Amygdala (tissue), 56 donors: ENCODE measurements at places on chromosomes 5 and 9.

DNA sequence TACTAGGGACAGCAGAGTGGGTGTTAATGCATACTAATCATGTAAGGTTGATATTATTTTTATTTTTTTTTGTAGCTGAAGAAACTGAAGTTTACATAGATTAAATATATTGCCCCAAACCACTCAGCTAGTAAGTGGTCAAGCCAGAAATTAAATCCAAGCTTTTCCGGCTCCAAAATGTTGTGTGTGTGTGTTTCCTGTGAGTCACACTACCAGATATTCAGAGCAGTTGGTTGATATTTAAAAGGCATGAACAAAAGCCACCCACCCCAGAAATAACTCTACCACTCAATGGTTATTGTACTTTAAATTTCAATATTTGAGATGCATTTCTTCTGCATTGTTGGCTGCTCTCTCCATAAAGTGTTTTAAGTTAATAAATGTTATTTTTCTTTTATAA lies 29.5 kb downstream of the KCNN2 start:
- no peak for DNase-seq

DNA sequence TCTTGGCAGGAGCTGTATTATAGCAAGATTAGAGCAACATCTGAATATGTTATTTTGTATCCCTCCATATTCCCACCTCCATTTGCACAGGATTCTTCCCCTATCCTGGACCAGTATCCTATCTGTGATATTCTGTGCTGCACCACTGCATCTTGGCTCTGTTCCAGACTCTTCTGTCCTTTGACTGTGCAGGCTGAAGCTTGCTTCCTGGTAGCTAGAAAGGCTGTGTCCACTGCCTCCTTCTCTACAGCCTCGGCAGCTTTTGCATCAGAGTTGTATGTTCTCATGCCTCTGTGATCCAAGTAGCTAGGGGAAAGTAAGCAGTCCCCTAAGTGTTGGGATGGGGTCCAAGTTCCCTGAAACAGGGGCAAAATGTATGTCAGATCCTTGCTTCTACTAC lies 104.1 kb downstream of the GAS1 start:
- DNase-seq: no peak

DNA sequence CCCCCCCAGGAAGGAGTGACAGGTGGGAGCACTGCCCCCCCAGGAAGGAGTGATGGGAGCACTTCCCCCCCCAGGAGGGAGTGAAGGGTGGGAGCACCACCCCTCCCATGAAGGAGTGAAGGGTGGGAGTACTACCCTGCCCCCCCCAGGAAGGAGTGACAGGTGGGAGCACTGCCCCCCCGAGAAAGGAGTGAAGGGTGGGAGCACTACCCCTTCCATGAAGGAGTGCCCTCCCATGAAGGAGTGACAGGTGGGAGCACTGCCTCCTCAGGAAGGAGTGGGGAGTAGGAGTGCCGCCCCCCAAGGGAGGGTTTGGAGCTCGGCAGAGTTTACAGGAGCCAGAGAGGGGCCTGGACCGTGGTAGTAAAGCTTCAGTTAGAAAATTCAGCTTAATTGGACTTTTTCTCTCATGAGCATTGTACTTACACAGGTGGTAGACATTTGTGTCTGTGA lies 100.7 kb downstream of the CACNA1B start:
- no peak for DNase-seq

DNA sequence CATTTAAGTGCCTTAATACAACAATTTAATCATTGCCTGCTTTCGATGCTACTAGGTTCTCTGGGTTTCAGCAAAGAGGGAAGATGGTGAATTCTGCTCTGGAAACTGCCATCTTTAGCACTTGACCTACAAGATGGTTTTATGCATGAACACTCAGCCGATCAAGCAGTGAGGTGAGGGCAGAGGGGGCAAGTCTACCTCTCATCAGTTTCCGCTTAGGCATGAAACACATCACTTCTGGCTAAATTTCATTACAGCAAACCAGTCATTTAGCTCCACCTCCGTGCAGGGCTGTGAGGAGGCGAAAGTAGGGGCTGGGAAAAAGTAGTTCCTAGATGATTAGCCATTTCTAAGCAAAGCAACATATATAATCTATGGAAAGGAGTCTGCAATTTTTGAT lies 1018.0 kb downstream of the CDH18 start:
- DNase-seq: no peak

DNA sequence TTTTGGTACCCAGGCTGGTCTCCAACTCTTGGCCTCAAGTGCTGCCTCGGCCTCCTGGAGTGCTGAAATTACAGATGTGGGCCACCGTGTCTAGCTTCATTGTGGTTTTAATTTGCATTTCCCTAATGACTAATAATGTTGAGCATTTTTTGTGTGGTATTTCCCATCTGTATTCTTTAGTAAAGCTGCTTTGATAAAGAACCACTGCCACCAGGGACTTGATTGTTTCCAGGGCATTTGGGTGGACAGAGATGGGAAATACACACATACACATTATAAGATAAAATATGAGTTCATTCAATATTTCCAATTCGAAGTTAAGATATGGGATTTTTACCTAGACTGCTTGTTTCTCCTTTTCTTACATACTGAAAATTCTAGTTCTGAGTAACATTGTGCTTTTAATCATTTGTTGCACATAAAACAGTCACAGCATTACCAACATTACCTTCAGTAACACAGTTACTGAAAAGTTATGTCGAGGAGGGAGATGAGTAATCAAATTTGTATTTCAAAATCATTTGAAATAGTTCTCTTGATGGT lies 28.9 kb downstream of the HABP4 start:
- no peak for DNase-seq

- DNase-seq: no peak
Measured at GRCh38 chr5:1316588-1317340, 21.9 kb upstream of the TERT start.

GRCh38 chr9:75027187-75028107 lies 646 bp downstream of the CARNMT1 start:
- DNase-seq: peak; percentile 23

DNA sequence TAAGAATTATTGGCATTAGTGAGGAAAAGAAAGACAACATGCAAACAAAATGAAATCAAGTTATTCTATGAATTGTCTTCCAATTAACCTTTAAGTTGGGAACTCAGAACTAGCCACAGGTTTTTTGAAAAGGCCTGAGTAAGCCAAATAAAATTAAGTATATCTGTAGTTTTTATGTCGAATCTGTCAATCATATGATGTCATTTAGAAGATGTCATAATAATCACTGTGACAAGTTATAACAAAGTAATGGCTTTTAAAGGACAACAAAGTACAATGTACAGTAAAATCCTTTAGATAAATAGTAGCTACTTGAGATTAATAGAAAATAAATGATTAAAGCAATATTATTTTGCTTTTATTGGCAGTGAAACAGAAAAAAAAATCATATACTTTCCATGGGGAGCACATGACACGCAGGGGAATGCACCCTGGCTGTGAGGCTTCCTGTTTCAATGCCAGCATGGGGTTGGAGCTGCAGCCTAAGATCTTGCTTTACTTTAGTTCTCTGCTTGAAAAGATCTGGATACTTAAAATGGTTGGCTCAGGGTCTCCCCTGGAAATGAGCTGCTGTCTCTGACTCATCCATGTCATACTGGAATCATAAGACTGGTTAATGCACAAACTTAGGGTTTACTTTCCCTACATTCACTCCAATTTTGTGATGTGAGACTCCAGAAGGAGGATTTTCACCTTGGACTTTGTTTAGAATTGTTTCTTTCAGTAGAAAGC lies 284.3 kb downstream of the TAF11L14 start:
- DNase-seq: no peak

GRCh38 chr5:150781706-150782614 lies 3.4 kb downstream of the SMIM3 start:
- no peak for DNase-seq

DNA sequence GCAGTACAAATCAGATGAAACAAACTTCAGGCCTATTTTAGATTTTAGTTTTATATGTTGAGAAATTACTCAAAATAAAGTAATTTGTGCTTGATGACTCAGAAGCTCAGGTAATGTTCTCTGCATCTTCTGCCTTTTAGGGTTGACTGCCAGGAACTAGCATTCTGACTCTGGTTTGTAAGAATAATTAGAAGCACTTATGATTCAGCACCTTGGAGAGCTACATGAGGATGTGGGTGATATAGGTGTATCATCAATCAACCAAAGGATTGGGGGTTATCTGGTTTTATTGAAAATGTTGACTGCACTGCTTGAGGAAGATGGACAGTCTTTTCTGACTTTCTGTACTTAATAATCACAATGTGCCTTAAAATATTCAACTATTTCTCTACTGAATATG lies 118.7 kb upstream of the SGCD start:
- DNase-seq: no peak

DNA sequence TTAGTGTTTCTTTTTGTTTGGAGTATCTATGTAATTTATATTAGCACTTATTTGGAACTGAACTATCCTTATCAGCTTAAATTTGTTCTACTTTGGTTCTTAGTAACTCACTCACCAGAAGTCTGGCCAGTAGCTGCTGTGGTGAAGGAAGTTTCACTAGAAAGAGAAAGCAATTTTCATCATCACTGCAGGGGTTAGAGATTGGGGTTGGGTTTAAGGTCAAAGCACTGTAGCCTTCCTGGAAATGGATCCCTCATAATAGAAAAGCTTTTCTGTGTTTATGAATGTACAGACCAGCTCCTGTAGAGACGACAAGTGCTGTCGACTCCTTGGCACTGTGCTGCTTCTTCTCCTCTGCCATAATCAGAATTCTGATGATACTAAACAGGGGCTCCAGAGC lies 22.2 kb downstream of the MROH2B start:
- DNase-seq: no peak

DNA sequence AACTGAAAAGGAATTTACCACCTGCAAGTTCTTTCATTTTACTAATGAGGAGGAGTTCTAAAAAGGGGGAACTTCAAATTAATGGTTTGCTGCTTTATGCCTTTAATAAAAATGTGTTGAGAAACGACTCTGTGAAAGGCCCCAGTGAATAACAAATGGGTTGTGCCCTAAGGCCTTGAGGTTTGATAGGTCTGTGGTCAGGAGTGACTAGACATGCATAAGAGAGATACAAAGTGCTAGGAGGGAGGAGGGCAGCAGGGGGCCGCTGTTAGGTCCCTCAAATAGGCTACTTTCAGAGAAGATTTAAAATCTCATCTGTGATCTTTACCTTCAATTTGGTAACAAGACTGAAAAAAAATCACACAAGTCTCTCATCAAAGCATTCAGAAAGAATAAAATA lies 58.3 kb downstream of the FAM81B start:
- no peak for DNase-seq

GRCh38 chr5:104081232-104081631 lies 518.6 kb upstream of the NUDT12 start:
- no peak for DNase-seq

DNA sequence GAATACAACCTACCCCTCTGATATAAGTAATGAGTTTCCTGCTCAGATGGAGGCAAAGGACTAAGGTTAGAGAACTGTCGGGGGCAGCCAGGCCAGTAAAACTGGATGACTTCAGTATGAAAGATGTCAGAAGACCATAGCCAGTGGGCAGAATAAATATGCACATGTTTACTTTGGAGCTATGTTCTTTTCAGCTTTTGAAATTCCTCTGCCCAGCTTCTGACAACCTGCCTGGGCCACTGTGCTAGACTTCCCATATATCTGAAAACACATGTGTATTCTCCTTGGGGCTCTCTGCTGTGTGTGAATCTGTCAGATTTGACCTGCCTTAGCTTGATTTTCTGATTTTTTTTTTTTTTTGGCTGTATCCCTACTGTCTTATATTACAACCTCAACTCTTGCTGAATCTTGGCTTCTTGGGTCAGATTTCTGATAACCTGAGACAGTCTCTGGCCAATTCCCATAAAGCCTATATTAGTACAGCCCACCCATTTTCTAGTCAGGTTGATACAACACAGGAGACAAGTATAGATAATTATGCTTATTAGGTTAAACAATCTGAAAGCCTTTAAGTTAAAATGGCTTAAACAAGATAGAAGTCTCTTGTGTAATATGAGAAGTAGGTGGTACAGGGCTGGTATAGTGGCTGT lies 76.6 kb upstream of the PRLR start:
- DNase-seq: no peak

- DNase-seq: no peak
Measured at GRCh38 chr5:134503088-134503936, 22.2 kb upstream of the JADE2 start.

DNA sequence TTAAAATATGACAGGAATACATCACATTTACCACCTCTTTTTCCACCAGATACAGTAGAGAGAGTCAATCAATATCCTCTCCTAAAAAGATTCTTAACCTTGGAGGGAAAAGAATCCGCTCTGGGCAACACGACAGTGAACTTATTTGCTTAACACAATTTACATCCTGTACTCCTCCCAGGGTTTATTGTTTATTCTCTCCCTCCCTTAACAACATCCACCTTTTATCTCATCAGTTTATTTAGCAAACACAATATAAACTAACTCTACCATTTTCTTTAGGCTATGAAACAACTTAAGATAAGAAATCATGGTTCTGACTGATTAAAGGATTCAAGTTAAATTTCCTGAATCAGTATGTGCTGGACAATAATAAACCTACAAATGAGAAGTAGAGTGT lies 50.9 kb downstream of the CERT1 start:
- no peak for DNase-seq

DNA sequence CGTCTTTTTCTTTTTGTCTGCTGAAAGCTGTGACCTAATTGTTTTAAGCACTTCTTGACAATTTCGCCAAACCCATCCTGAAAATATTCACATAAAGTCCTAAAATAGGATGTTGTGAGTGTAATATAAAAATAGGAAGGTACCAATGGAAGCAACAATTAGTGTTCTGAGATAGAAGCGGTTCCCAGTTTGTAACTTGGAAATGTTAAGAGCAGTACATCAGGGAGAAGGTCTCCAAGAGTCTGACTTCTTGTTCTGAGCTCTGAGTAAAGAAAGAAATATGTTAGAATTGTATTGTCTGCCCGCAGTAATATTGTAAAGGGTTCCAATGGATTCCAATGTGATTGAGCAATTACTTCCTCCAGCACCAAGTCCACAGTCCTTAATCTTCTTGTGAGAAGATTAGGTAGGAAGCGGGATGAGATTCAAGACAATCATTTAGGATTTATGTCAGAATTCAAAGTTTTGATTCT lies 3.9 kb downstream of the VCAN start:
- DNase-seq: no peak

DNA sequence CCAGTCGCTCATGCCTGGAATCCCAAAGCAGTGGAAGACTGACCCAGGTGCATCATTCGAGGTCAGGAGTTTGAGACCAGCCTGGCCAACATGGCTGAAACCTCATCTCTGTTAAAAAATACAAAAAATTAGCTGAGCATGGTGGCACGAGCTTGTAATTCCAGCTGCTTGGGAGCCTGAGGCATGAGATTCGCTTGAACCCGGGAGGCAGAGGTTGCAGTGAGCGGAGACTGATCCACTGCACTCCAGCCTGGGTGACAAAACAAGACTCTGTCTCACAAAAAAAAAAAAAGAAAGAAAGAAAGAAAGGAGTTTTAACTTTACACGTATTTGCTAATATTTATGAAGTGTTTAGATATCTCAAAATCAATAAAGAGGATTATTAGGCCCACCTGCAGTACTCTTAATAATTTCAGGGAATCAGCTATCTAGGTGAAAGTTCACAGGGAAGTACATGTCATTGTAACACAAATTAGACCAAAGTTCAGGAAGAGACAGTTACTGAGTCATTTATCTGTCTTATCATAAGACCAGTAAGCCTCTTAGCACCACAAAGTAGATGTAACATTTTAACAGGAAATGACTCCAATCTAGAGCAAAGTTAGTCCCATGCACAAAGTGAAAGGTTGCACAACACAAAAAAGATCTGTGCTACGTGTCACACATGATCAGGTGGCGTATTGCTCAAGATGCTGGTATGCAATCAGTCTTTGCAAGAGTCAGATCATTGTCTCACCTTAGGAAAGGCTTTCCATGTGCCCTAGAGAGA lies 34.1 kb upstream of the PLIN2 start:
- DNase-seq: no peak

- no peak for DNase-seq
Measured at GRCh38 chr5:149938279-149938678, 6.3 kb downstream of the PDE6A start.
